Cortex of kidney (tissue), 1 donor: ENCODE measurements at places on chromosomes 16 and 17.

GRCh38 chr17:1800712-1801111 lies 29.0 kb downstream of the SMYD4 start:
- no peak for DNase-seq

DNA sequence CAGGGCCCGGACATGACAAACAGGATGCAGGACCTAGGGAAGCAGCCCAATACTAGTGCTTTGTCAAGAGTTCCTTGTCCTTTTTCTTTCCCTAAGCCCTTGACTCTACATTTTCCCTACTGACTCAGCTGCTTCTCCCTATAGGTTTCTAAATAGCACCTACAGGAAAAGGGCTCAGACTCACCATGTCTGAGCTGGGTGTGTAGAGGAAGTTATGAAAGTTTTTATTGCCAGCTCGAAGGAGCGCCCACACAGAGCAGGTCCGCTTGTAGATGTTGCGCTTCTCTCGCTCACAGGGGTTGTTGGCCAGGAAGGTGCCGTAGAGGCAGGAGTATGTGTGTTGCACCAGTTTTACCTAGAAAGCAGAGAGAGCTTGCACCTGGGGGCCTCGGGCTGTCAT lies 10.6 kb downstream of the MTMR4 start:
- no peak for DNase-seq

GRCh38 chr17:55642741-55643140 lies 79.9 kb downstream of the TMEM100 start:
- no peak for DNase-seq

DNA sequence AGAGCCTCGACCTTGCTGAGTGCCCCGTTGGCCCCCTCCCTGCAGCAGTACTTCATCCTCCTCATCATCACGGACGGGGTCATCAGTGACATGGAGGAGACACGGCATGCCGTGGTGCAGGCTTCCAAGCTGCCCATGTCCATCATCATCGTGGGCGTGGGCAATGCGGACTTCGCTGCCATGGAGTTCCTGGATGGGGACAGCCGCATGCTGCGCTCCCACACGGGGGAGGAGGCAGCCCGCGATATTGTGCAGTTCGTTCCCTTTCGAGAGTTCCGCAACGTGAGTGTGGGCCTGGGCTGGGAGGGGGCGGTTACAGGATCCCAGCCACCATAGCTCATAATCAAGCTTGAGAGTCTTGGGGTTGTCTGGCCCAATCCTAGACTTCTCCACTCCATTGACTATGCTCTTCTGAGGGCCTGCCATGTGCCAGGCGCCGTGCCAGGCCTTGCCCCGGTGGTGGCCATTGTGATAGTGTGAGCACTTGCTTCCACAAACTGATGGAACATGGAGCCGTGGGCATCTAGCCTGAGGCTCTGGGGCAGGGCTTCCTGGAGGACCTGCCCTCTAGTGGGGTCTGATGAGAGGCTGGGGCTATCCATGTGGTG lies 39.7 kb downstream of the PSME3IP1 start:
- DNase-seq, result no peak

GRCh38 chr16:8581831-8582580 lies 8.3 kb downstream of the TMEM114 start:
- DNase-seq, result no peak

DNA sequence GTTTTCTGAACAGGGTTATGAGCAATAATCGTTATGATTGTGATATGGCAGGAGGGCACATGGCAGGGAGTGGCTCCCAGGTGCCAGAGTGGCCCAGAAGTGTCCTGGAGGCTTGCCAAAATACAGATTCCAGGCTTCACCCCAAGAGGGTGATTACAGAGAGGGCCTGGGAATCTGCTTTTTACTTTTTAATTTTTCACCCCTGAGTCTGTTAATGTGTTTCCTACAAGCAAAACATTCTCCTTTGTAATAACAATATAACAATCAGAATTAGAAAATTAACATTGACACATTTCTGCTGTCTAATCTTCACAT lies 212.4 kb downstream of the SNX29 start:
- DNase-seq, result no peak

DNA sequence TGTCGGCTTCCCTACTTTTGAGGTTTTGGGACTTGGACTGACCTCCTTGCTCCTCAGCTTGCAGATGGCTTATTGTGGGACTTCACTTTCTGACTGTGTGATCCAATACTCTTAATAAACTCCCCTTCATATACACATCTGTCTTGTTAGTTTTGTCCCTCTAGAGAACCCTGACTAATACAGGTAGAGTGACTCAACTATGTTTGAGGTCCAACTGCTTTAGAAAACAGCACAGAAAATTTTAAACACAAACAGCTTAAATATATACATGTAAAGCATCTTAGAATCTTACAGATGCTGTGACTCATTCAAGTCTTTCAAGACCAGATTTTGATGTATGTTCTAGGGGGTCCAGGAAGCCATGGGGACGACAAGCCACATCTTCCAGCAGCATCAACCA lies 11.7 kb downstream of the SDK2 start:
- DNase-seq, result no peak

- no peak for DNase-seq
Measured at GRCh38 chr16:67641779-67642708, 2.9 kb upstream of the CARMIL2 start.

- DNase-seq, result no peak
Measured at GRCh38 chr16:85461814-85462713, 151.1 kb upstream of the GSE1 start.

- no peak for DNase-seq
Measured at GRCh38 chr17:57108671-57109392, 23.8 kb downstream of the AKAP1 start.

- no peak for DNase-seq
Measured at GRCh38 chr16:14958970-14959369, 15.9 kb upstream of the PDXDC1 start.

DNA sequence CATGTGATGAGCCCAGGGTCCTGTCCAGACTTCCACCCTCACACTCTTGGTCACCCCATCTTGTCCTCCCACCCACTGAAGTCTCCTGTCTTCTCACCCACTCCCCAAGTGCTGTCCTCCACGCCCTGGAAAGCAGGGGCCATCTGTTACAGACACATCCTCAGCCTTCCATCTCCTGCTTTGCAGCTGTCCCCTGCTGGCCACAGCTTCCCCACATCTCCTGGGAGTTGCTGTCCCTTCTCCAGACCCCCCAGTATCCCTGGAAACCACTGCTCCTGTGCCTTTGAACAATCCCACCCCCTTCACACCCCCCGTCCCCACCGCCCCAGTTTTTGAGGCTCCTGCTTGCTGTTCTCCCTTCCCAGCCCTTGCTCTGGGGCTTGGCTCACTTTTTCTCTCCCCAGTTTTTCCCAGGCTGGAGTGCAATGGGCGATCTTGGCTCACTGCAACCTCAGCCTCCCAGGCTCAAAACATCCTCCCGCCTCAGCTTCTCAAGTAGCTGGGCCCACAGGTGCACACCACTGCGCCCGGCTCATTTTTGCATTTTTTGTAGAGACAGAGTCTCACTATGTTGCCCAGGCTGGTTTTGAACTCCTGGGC lies 30.4 kb upstream of the ZFP90 start:
- DNase-seq, result no peak

GRCh38 chr17:8408371-8408770 lies 10.7 kb upstream of the RNF222 start:
- DNase-seq, result no peak

GRCh38 chr17:68577497-68577821 lies 23.7 kb downstream of the FAM20A start:
- no peak for DNase-seq

- no peak for DNase-seq
Measured at GRCh38 chr16:23408823-23409298, 44.1 kb downstream of the COG7 start.

GRCh38 chr16:24896439-24896838 lies 50.7 kb downstream of the SLC5A11 start:
- DNase-seq, result no peak

DNA sequence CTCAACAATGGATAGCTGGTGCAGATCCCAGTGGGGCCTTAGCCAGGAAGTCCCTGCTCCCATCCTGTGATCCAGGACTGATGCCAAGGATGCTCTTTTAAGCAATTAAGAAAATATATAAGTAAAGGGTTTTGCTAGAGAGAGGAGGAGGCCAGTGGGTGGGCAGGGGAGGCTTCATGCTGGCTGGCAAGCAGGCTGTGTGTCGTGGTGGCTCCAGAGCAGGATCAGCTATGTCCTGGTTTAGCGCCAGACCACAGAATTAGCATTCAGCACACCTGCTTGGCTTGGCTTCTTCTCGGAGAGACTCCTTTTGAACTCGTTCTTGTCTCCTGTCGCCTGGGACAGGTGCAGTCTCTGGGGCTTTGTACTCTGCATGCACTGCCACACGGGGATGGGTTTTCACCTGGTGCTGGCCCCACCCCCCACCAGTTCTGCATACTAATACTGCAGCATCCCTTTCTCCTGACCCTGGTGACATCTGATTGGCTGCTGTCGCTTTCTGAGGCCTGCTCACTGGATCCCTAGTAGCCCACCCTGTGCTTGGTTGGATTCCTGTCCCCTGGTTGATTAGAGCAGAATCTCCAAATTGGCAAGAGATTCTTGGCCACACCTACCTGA lies 66.1 kb downstream of the PLD6 start:
- DNase-seq, result no peak

GRCh38 chr17:27362909-27363308 lies 69.0 kb downstream of the WSB1 start:
- DNase-seq, result no peak

DNA sequence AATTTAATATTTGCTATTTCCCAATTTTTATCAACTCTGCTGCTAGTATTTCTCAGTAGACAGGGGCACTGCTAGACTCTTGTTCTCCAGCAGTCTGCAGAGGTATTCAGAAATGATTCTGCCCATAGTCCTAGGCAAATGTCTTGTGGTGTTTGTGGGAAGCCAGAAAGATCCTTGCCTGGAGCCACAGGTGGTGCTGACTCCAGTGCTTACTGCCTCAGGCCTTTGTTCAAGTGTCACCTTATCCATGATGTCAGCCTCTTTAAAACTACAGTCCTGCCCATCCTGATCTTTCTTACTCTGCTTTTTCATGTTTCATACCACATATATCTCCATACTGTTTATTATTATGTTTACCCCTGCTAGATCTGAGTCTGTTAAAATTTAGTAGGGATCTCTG lies 26.5 kb downstream of the ZSWIM7 start:
- DNase-seq, result no peak
